ENCODE measurements at places on chromosomes 13 and 19.
A peak's percentile ranks its signal among the peaks of the same experiment; 100 is the strongest.

DNA sequence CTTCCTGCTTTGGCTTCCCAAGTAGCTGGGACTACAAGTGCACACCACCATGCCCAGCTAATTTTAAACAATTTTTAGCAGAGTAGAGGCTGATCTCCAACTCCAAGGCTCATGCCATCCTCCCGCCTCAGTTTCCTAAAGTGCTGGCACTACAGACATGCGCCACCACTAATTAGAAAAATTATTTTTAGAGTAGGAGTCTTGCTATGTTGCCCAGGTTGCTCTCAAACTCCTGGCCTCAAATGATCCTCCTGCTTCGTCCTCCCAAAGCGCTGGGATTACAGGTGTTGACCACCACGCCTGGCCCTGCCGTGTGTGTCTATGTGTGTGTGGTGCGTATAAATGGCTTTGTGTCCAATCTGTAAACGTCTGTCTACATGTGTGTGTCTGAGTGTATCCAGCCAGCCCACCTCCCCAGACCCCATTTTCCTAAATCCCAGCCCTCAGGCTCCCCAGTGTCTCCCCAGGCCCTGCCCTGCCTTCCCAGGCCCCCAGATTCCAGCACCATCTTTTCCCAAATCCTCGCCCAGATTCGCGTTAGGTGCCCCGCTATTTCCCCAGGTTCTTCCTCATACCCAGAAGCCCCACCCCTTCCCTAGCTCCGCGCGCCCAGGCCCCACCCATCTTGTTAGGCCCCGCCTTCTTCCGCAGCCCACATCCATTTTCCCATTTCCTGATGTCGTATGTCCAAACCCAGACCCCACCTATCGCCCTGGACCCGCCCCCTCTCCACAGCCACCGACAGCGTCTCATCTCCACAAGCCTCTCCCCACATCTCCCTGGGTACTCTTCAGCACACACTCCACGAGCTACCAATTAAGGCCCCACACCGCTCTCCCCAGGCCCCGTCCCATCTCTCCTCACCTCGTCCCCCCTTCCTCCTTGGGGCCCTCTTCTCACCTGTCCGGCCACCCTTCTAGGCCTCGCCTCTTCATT, 24.9 kb downstream of the SLC8A2 start:
- DNase-seq, result no peak

- DNase-seq, result no peak
Observed at GRCh38 chr13:112923962-112924361, 45.1 kb upstream of the MCF2L start.

- no peak for DNase-seq
Observed at GRCh38 chr19:15118789-15119494, 11.7 kb downstream of the SYDE1 start.

GRCh38 chr19:4304538-4305256, at the start of gene FSD1:
Gene FSD1, plus strand, starts transcription at chr19:4304598. Its CDS starts 149 bp downstream, at chr19:4304747.
- DNase-seq, result peak; percentile 39

DNA sequence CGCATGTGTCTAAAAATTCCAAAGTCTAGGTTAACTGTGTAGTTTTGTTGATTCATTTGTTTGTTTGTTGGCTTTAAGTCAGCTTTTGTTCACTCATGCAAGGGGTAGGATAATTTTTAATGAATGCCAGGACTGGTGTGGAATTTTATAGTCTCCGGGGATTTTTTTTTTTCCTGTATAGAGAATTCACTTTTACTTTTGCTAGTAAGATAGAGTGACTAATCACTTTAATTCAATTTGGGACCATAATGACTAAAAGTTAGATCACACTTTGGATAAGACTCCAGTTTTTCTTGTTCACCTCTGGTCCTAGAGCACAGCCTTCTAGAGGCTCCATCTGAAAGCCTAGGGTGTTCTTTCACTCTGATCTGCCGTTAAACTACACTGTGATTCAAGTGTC, 1690.0 kb downstream of the PCDH9 start:
- no peak for DNase-seq

DNA sequence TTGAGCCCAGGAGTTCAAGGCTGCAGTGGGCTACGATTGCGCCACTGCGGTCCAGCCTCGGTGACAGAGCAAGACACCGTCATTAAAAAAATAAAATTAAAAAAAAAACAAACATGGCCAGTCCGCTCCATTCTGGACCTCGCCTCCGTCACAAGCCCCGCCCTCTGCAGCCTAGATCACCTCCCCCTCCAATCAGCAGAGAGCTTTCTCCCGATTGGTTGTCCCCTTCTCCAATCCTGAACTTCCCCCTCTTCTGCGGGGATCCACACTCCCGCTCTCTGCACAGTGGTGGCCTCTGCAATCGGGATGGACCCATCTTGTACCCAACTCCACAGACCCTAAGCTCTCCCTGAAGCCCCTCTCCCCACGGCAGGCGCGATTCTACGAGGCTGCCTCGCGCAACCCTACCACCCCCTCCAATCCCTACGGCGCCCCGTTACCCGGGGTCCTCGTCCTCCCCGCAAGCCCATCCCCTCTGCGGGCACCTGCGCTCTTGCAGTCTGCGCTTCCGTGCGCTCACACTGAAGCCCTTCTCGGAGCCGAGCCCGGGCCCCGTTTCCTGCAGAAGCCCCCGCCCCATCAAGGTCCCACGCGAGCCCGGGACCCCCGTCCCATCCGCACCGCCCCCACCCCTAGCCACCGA, 540 bp downstream of the TMEM160 start:
- peak; percentile 80 for DNase-seq

- no peak for DNase-seq
Observed at GRCh38 chr19:35784503-35785338, 9.4 kb downstream of the ARHGAP33 start.

DNA sequence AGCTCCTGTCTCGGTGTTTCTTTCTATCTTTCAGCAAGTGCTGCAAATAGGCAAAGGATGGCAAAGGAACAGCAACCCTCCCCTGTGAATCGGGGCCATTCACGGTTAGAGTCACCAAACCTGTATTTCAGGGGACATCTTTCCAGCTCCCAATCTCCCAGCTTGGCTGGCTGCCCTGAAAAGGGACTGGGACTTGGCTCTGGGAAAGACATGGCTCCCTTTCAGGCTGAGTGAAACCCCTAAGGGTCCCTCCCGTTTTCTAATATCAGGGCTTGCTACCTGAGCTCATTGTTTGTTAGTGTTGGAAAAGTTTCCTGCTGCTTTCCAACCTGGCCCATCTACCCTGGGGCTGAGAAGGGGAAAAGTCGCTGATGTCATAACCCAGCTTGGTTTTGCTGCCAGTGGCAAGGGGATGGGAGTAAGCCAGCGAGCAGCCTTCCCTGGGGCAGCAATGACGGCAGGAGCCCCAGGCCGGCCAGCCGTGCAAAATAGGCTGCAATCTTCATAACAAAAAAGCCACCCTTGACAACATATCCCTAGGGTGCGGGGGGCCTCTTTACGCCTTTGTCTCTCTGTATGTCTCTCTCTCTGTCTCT, 29.9 kb downstream of the SERP2 start:
- DNase-seq, result no peak

DNA sequence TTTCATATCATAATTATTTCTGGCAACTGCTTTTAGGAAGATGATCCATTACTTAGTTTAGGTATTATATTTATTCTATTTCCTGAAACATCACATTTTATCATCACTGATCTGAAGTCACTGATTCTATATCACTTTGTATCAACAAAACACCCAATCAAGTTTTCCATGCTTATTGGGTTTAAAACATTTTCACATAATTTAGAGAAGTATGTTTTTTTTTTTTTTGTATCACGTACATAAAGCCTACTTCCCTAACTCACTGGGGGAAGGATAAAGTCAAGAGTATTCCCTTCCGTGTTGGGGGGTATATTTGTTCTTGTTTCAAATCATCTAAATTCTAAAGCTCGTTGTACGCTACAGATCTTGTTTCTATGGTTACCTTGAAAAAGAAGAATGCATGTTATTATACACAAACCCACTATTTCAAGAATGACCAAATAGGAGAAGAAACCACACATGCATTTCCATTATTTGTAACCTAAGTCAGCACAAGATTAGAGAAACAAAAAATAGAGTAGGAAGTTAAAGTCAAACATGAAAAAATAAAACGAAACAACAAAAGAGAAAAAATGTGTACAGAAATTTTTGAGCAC, 637.2 kb upstream of the MIR17HG start:
- no peak for DNase-seq

DNA sequence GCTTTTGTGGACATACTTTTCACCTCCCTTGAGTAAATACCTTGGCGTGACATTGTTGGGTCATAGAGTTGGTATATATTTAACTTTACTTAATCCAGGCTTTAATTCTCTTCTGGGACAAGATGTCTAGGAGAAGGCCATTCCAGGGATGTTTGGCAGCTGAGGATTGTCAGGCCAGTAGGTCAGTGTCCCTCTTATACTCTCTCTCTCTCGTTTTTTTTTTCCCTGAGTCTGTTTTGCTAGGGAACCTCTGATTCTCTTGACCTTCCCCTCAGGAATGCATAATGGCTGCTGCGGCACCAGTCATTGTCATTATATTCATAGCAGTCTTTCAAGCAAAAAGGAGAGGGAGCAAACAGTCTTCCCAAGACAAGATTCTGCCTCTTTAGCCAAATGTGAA, 48.8 kb downstream of the BICRA start:
- DNase-seq, result no peak

- no peak for DNase-seq
Observed at GRCh38 chr19:33445442-33446329, 72.2 kb downstream of the CEBPG start.

- no peak for DNase-seq
Observed at GRCh38 chr13:108527844-108528243, 101.6 kb upstream of the MYO16 start.

GRCh38 chr19:4130744-4131438, 7.0 kb upstream of the MAP2K2 start:
- DNase-seq, result no peak

GRCh38 chr19:1266129-1266915, 2.8 kb upstream of the CIRBP start:
- peak; percentile 43 for DNase-seq

DNA sequence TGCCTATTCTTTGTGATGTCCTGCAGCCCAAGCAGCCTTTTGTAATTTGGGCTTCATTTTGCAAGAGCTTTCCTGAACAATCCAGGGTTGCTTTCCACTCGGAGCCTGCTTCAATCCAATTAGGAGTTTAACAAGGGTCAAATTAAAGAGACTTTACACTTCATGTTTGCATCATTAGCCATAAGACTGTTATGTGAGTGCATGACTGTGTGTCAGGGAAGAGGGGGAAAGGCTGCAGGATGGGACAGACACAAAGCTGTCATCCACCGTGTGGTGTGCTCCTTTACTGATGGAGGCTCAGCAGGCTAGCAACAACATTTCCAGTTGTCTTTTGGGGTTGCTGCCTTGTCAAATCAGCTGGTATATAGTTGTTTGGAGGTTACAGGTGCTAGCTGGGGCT, 23.7 kb upstream of the MAB21L1 start:
- DNase-seq, result no peak

DNA sequence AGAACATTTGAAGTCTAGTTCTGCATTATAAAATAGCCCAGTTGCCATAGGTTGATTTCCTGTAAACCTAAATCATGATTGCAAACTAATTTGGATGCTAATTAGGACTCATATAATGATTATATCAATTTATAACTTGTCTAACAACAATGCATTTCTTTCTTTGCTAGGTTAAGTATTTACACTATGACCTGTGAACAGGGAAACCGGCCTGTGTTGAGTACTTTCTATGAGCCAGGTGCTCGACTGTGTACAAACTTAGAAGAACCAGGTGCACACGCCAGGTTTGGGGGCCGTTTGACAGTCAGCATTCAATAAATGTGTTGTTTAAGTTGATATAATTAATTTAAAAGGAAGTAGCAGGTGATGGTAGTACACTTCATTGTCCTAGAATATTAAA, 203.1 kb downstream of the TM9SF2 start:
- no peak for DNase-seq

DNA sequence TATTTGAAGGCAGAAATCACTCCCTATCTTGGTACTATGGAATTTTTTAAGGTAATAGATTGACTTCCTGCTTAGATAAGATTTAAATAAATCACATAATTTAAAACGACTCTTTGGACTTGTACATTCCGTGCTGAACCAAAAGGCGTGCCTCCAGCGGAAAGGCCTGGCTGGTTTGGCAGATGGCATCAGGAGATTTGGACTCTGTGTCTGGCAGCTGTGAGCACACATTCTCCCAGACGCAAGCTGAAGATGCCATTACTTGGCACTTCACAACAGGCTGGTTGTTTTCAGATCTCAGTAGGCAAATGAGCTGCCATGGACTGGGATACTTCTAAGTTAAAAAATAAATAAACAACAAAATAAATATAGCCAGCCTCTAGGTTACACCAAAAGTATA, 104.5 kb upstream of the SLC15A1 start:
- no peak for DNase-seq

DNA sequence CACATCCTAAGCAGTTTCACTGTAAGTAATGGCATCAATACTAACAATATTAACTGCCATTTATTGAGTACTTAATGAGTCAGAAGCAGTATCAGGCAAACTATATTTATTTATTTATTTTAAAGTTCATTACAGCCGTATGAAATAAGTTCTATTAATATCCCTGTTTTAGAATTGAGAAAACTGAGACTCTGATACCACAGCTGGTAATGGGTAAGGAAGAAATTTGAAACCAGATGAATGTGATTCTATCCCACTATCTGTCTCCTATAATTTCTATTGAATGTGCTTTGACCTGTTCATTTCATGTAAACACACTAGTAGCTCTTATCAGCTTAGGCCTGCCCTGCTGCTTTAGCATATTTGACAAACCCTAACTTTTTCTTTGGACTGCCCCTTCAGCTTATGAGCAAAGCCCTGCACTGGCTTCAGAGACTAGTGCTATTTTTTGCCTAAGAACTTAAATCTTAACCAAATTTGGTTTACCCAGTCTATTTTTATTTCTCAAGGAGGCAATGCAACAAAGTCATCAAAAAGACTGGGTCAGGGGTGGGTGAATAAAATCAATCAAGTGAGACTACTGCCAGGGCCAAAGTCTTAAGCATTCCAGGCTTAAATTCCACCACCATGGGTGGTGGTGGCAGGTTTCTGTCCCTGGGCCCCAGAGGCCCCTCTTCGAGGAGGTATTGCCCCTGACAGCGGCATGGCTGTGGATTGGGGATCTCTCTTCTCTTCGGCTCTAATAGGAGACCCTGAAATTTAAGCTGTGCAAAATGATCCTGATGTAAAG, 143.4 kb downstream of the DLEU7 start:
- no peak for DNase-seq

- DNase-seq, result no peak
Observed at GRCh38 chr13:60431108-60431700, 34.2 kb downstream of the TDRD3 start.
